ENCODE measurements at places on chromosomes 3 and 15.

DNA sequence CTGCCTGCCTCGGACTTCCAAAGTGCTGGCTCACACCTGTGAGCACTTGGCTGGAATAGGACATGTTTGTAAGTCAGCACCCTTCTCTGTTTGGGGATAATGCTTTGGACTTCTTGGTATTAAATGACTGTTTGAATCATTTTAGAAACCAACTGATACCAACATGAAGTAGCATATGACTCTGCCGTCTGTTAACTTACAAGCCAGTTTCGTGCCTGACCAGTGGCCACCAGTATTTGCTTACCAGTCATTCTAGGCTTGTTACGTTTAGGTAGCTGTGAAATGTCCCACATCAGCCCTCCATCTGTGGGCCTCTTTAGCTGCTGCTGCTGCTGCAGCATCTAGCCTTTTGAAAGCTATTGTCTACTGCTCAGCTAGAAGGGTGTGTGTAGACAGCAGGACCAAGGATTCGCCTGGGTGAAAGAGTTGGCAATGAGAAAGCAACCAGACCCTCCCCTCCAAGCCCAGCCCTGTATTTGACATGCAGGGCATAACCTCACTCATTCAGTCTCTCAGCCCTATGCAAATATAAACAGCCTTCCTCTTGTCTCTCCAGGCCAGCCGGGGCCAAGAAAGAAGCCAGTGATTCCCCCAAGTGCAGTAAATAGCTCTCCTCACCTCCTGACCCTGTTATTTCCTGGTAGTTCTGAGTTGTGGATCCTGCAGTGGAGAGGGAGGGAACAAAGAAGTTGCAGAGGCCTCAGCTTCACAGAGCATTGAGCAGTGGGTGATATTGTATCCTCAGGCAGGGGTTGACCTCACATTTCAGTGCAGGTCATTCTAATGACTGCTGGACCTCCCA lies 51.0 kb downstream of the NKIRAS1 start:
- no peak for DNase-seq

DNA sequence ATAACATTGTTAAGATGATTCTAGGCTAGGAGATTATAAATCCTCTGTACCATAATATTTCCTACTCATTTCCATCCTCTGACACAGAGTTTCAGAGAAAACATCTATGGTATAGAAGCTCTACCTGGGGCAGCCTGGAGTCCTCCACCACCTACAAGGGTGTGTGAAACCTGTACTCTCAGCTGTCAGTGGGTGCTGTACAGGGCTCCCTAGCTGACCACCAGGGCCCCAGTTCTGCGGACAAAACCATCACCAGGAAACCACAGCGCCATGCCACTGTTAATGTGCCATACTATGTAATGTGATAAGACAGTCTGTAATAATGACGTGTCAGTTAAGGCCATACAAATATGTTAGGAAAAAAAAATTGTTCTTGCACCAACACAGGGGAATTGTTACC lies 7.1 kb downstream of the RORA start:
- no peak for DNase-seq

DNA sequence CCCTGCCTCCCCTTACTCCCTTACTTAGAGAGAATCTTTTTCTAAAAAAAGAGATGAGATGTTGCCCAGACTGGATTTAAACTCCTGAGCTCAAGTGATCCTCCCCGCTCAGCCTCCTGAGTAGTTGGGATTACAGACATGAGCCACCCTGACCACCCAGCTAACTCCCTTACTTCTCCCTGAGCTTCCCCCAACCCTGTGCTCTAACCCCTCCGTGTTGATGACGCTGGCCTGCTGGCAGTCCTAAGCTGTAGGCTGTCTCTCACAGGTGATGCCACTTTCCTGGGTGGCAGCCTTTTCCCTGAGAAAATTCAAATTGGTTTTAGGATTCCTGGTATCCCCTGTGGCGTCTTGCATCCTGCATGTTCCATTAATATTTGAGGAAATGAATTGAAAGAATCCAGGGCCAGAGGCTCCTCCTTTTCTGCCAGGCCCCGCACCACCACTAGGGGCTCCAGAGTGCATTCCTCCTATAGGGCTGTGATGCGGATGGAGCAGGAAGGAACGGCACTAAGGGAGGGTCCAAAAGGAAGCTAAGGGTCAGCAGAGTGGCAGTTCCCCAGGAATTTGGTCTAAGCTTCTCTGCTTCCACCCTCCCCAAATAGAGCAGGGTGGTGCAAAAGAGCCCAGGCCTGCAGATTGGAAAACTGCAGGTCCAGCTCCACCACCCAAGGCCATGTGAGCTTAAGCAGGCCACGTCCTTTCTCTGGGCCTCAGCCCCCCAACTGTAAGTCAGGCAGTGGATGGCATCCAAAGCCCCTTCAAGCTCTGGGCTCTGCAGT lies 101.1 kb downstream of the DAPK2 start:
- DNase-seq: peak; percentile 87

- DNase-seq: no peak
Measured at GRCh38 chr3:129349791-129350190, 71.1 kb downstream of the HMCES start.

DNA sequence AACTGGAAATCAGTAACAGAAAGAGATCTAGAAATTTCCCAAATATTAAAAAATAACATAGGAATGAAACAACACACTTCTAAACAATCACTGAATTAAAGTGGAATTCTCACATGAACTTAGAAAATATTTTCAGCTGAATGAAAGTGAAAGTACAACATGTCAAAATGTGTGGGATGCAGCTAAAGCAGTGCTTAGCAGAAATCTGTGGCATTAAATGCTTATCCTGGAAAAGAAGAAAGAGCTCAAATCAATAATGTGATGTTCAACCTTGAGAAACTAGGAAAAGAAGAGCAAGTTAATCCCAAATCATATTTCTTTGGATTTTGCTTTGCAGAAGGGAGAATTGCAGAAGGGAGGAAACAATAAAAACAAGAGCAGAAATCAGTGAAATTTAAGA lies 98.2 kb upstream of the NR2E3 start:
- DNase-seq: no peak

DNA sequence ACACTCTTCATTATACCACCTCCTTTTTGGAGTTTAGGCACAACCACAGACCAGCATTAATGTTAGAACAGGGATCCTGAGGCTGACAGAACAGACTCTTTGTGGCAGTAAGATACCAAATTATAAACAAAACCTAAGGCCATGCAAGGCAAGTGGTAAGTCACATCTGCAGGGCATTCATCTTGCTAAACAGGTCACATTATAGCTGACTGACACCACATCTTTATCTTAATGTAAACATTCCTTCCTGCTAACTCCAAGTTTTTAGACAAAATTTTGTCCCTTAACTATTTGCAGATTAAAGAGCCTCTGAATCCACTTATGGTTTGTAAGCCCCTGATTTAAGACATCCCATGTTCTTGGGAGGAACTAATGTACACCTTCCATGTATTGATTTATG lies 500.6 kb downstream of the PYDC2 start:
- DNase-seq: no peak

- no peak for DNase-seq
Measured at GRCh38 chr3:120489421-120489820, 38.6 kb upstream of the FSTL1 start.

DNA sequence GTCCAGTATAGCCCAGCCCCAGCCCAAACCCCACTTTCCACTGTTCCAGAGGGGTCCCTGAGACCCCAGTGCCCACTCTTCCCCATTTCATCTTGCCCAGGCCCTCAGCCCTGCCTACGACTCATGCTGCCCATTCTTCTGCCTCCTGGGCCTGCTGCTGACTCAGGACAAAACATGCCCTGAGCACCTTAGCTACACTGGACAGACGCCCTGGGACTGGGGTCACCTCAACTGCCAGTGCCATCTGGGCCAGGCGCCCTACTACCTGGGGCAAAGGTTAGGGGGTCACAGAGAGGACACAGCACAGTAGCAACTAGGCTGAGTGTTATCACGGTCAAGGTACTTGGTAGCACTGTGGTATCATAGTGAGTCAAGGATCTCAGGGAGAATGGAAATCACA lies 2.6 kb upstream of the LAMB2 start:
- no peak for DNase-seq

- peak; percentile 35 for DNase-seq
Measured at GRCh38 chr3:38165722-38166387, 518 bp downstream of the OXSR1 start.

DNA sequence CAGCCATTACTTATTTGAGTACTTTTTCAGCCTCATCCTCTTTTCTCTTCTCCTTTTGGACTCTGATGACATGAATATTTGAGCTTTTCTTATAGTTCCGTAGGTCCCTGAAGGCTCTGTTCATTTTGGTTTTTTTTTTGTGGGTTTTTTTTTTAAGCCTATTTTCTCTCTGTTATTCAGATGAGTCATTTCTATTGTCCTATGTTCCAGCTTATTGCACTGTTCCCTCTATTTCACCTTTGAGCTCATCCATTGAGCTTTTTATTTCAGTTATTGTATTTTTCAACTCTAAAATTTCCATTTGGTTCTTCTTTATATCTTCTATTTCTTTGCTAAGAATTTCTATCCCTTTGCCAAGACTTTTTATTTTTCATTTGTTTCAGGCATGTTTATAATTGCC lies 7.2 kb upstream of the MGLL start:
- no peak for DNase-seq

- DNase-seq: no peak
Measured at GRCh38 chr3:6326771-6327170, 534.1 kb upstream of the GRM7 start.

DNA sequence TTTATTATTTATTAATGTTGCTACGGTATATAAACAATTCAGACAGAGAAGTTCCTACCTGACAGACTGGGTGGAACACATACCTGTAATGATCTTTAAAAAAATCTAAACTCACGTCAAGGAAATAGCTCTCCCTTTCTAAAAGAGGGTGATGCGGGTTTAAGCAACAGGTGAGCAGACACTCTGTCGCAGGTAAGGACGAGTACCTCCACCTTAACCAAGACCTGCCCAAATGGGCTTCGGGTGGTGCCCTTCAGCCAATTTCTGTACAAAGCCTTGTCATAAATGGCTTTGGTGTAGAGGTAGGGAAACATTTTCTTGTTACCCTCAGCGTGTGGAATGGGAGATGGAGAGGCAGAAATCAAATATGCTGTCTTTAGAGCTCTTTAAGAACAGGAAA lies 67.0 kb downstream of the CHSY1 start:
- DNase-seq: no peak

DNA sequence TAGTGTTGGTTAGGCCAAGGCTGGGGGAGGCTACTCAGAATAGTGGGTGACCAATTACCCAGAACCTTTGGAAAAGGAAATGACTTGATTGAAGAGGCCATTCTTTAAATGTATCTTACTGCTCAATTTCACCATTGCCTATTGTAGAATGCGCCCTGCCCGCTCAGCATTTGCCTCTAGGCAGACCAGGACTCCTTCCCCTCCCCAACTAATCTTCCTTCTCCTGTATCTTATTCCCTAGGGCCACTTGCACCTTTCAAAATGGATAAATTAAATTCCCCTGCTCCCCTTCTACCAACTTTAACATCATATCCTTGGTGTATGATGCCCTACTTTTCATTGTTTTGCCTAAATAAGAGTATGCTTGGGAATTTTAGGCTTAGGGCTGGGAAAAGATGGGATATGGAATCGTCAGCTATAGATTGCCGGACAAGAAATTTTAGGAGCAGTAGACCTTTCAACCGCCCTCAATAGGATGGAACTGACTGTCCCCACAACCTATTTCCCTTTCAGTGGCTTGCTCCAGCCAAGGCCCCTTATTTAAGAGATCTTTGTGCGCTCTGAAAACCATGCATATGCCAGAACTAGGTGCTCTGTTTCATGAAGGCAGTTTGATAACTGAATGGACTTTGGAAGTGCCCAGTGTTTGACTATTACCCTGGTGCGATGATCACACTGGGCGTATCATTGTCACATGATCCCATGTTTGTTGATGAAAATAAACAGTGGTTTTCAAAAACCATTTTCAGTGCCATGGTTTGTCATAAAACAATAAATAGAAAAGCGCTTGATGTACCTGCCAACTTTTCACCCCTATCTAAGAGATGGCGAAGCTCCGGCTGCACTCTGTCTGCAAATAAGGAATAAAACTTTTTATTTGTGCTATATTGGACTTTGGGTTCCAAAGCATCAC lies 74.3 kb upstream of the TSEN2 start:
- no peak for DNase-seq

DNA sequence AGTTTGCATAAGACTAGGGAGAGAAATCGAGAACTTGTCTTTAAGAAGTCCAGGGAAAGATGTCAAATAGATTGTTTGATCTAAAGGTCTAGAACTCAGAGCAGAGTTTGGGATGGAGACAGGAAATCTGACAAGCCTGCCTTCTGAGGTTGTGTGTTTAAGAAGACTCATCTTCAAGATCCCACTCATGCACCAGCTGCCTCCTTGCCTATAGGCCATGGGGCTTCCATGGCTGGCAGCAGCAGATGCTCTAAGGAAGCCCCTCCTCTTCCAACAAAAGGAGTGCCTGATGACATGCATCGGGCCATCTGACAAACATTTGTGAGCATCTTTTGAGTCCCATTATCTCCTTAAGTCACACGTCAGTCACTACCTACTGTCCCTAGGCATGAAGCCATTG lies 47.4 kb downstream of the WNT5A start:
- no peak for DNase-seq

- DNase-seq: no peak
Measured at GRCh38 chr3:71600646-71601288, 17.2 kb upstream of the FOXP1 start.

DNA sequence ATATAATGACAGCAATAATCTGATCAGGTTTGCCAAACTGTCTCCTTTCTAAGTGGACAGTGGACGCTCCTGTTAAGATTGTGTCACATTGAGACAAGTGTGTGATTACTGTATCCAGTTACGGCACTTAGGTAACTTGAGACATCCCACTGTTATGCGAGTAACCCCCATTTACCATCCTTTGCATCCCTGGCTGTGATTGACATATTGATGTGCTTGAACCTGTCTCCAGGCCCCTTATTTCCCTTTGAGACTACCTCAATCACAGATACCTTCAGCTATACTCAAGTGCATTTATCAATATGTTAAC lies 785.2 kb downstream of the NR2F2 start:
- DNase-seq: no peak

- DNase-seq: no peak
Measured at GRCh38 chr3:103991461-103992115, 1375.1 kb upstream of the ALCAM start.

GRCh38 chr3:140509534-140509933 lies 168.3 kb upstream of the TRIM42 start:
- DNase-seq: no peak

- peak; percentile 76 for DNase-seq
Measured at GRCh38 chr3:10437272-10437994, 68.0 kb downstream of the ATP2B2 start.

DNA sequence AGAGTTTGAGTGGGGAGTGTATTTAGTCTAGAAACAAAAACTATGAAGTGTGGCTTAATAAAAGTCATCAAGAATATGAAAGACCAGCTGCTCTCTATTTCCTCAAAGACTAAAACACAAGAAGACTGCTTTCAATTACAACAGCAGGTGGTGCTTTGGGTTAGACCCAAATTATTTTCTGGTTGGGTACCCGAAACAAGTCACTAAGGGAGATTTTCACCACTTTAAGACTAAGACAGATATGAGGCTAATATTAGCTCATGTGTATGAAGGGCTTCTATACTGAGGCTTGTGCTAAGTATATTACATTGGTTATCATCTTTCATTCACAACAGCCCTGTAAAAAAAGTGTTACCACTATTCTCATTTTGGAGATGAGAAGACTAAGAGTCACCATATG lies 43.1 kb downstream of the COL8A1 start:
- no peak for DNase-seq

All from inflammatory macrophage treated with lipopolysaccharide for 1 hour (primary cell).